Lung (tissue), 17 donors: ENCODE measurements at places on chromosomes 6 and 20. TPM values are rescaled to one million over a fixed set of nuclear protein-coding genes. Genes with fewer than 3 reads are reported as not detected.

DNA sequence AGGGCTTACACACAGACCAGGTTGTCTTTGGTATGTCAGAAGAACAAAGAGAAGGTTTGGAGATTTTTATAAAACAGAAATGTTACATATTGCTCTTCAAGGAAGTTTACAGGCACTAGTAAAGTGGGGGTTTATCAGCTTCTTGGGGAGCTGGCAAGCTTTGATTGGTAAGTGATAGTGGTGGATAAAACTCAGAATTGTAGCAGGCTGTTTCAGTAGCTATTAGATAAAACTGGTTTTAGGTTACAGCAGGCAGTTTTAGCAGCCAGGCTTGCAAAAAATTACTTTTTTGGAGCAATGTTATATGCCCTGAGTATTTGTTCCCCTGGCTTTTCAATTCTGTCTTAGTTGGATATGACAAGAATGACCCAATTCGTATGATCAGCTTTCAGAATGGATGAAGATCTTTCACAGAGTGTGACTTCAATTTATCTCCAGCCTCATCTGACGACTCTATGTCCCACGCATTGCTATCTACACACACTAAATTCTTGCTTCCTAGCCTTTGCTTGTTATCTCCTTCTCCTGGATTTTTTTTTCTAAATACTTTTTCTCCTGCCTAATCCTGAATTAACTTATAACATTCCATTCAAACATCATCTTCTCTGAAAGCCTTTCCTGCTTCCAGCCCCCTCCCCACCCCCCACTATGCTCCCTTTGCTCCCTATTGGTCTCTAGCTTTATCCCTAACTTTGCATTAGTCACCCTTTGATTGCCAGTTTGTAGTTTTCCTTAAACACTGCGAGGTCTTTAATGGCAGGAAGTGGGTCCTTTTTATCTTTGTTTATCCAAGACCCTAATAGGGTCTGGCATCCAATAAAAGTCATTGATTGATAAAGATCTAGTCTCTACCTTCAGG, 1.0 kb upstream of the TOMM34 start:
- H3K36me3 ChIP-seq = no peaks in the 10 kb centered on the region
- no peak overlapping the region for H3K4me3 ChIP-seq
- H3K27ac ChIP-seq = no peak overlapping the region
- DNase-seq = no peak
- no peaks in the 10 kb centered on the region for H3K27me3 ChIP-seq
- peaks cover 3% of the 10 kb centered on the region for H3K4me1 ChIP-seq

GRCh38 chr6:22697306-22697705, 127.9 kb downstream of the HDGFL1 start:
- no peak overlapping the region for H3K4me3 ChIP-seq
- DNase-seq = no peak
- no peaks in the 10 kb centered on the region for H3K36me3 ChIP-seq

DNA sequence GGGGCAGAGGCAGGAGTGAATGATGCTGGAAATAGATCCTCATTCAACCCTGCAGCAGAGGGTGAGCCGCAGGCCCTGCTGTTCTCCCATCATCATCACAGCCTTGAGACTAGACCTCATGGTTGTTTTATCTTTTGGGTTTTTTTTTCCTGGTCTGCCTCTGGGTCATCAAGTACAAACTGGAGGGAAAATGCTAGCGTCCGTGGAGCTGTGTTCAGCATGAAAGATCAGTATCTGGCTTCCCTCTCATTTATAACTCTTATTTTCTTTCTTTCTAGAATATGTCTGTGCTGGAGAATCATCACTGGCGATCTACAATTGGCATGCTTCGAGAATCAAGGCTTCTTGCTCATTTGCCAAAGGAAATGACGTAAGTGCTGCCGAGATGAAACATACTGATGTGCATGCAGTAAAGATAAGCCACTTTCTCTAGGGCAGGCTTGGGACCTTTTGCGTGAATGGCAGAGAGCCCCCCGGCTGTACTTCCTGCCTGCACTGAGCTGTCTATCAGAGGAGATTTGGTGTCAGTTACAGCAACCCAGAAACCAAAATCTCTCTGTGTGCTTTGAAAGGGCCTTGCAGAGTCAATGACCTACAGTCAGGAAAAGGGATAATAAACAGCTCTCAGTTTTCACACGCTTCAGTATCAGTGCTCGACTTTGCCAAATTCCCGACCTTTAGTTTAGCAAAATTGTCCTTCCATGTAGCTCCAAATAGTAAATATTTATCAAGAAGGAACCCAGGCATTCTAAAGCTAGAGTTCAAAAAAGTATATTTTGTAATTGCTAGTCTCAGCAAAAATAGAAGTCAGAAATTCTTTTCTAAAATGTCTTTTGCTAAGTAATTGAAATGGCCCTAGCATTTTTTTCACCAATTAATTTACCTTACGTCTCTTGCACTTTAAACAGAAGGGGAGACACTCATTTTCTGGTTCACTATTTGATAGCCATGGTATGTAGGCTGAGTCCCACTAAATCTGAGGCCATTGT, 76.3 kb downstream of the MTFR2 start:
- H3K27me3 ChIP-seq = no peaks in the 10 kb centered on the region
- peak; percentile 97 for DNase-seq
- no peak overlapping the region for H3K4me3 ChIP-seq
- peak overlapping the region; percentile 39 for H3K27ac ChIP-seq

The TRIM31 gene
- not detected for total RNA-seq
